ENCODE measurements at places on chromosomes 4 and X. TPM values are rescaled to one million over a fixed set of nuclear protein-coding genes. Genes with fewer than 3 reads are reported as not detected.

- DNase-seq = peak; percentile 37
These were observed 65.0 kb upstream of the IL15 start for GRCh38 chr4:141571362-141571761.

GRCh38 chr4:3283483-3283882, 9.3 kb upstream of the RGS12 start:
- DNase-seq = no peak

GRCh38 chr4:89259301-89260028, 48.1 kb downstream of the GPRIN3 start:
- no peak for DNase-seq

GRCh38 chr4:102551958-102552565, 50.9 kb downstream of the NFKB1 start:
- peak; percentile 82 for DNase-seq

DNA sequence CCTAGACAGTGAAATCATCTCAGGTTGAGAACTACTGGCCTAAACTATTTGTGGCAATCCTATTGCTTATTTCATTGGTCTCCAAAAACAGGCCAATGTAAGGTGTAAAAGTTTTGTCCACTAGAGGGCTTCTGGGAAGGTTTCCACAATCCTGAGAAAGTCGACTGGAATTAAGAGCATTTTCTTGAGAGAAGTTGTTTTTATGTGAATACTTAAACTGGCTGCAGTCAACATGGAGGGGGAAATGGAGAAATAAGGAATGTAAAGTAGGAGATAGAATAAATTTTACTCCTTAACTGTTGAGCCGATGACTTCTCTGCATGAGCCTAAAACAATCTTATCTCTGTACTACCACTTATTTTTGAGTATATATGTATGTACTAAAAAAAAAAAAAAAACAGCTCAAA, 11.0 kb upstream of the EIF4E start:
- DNase-seq = peak; percentile 54

GRCh38 chrX:20217271-20217670, 49.4 kb downstream of the RPS6KA3 start:
- peak; percentile 63 for DNase-seq

- peak; percentile 38 for DNase-seq
These were observed 47.7 kb downstream of the TIGD2 start for GRCh38 chr4:89158884-89159503.

- DNase-seq = no peak
These were observed 160.7 kb downstream of the KIT start for GRCh38 chr4:54818481-54818880.

- DNase-seq = no peak
These were observed 745 bp upstream of the IQSEC2 start for GRCh38 chrX:53281963-53282695.

DNA sequence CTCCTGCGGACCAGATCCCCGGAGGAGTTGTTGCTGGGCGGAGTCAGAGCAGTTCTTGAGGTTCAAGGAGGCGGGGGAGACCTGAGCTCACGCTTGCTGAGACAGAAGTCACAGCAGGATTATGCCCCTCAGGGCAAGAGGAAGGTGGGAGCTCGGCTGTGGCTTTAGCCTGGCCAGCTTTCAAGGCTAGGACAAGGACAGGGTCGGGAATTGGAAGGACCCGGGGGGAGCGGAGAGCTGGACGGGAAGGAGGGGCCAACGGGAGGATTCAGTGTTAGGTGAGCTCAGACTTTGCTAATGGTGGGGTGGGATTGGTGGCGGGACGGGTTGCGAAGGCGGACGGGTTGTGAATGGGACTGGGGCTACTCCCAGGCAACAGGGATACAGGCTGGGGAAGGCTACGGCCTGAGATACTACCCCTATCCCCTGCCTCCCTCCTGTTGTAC, at the start of gene RIBC1:
TSS of gene RIBC1 (plus strand) at position 13 of the 446 bp plus-strand sequence. CDS start 3,404 bp downstream, outside the sequence.
- DNase-seq = no peak

DNA sequence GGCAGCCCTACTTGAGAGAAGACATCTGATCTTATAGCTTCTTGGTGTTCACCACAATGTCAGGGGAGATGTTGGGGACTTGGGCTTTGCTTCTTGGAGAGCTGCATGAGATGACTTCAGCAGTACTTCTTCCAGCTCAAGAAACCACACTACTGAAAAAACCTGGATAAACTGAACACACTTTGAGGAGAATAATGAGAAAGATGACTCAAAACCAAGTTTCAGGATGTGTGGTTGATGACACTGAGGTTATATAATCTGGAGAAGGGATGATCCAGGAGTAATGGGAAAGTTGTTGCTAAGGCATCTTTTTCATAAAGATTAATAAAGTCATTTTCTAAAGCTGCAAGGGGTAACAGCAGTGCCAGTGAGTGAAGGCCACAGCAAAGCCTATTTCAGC, 58.4 kb upstream of the PNPLA4 start:
- DNase-seq = peak; percentile 63

TMEM175 gene
- total RNA-seq = 36.9 TPM

GPRASP2 gene
- 9.3 TPM for total RNA-seq

DNA sequence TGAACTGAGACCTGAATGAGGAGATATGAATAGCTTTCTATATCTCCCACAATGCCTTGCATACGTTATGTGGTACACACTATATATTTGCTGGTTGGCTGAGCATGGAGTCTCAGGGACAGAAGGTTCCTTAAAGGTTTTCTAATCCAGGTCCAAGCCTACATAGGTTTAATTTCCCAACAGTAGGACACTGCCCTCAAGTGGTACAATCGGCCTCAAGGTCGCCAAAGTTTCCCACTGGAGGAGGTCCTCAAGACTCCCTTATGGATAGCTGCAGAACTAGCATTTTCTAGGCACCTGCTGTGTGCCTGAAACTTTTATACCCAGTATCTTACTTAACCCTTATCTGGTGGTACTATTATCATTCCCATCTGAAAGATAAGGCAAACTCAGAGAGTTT, 21.0 kb upstream of the EFNB1 start:
- DNase-seq = peak; percentile 52

RPA4 gene
- not detected for total RNA-seq

- peak; percentile 42 for DNase-seq
These were observed 168.1 kb downstream of the GLRA2 start for GRCh38 chrX:14697451-14697850.

TLL1 gene
- 6.8 TPM for total RNA-seq

GRCh38 chr4:110164856-110165255, 33.6 kb downstream of the ELOVL6 start:
- no peak for DNase-seq

DNA sequence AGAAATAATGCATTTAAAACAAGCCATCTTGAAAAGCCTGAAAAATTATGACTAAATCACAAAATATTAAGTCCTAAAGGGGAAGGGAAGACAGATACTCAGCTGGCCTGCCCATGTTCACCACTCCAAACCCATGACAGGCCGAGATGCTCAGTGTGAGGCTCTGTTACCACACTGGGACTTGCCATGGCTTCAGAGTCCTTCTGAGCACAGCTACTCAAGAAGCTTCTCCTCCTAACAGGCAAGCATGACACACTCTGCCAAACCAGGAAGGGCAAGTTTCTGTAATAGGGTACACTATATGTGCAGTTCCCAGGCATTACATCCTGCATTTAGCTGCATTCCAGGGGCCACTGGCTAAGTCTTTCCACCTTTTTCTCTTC, 34.0 kb upstream of the CYBB start:
- peak; percentile 7 for DNase-seq

GRCh38 chr4:158622251-158622650, 49.4 kb downstream of the C4orf46 start:
- peak; percentile 36 for DNase-seq

DNA sequence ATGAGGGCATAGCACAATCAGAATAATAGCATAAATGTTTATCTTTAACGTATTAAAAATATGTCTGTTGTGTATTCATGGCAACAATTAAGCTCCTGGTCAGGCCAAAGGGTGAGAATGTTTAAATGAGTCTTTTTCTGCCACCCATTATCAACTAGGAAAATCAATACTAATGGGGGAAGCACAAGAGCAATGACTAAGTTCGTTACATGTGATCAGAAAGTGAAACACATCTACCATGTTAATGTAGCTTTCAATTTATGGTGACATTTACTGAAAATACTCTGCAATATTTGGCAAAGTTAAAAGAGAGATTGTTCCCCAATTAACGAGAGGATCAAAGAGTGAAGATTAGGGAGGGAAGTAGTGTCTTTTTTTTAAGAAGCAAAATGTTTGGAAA, 143.7 kb downstream of the NAA11 start:
- DNase-seq = no peak

GRCh38 chr4:123345935-123346300, 50.7 kb upstream of the SPRY1 start:
- DNase-seq = no peak

- peak; percentile 1 for DNase-seq
These were observed 52.3 kb downstream of the IL1RAPL2 start for GRCh38 chrX:104618106-104618895.
